Stimulated activated naive CD4-positive, alpha-beta T cell treated with Interleukin-2 at 50 U/mL for 16 hours (primary cell): ENCODE measurements at places on chromosomes 3 and 15.

GRCh38 chr3:67640023-67640660 lies 14.3 kb downstream of the SUCLG2 start:
- DNase-seq: no peak

DNA sequence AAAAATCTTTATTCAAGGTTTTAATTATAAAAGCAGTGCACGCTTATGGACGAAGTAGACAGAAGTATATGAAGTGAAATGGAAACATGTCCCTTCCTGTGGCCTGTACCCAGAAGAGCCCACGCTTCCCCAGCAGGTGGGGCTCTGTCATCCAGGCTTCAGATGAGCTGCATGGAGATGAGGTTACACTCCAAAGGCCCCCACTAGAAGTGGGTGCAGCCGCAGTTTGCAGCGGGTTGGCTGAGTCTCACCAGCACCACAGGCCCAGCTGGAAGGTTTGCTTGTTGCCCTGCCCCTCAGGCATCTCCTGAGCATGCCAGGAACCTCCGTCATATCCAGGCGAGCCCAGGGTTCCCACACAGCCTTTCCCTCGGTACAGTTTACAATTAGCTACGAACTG lies 33.1 kb downstream of the PRR20G start:
- no peak for DNase-seq

- DNase-seq: no peak
Observed at GRCh38 chr3:173615661-173616060, 218.1 kb downstream of the NLGN1 start.

- DNase-seq: no peak
Observed at GRCh38 chr15:79724312-79724711, 172.5 kb downstream of the MTHFS start.

GRCh38 chr3:173945806-173946205 lies 548.3 kb downstream of the NLGN1 start:
- DNase-seq: no peak

- DNase-seq: no peak
Observed at GRCh38 chr3:57960174-57960505, 48.1 kb upstream of the FLNB start.

GRCh38 chr3:59572106-59572505 lies 522.3 kb upstream of the CFAP20DC start:
- no peak for DNase-seq

GRCh38 chr15:61011576-61012336 lies 217.3 kb downstream of the RORA start:
- no peak for DNase-seq

- no peak for DNase-seq
Observed at GRCh38 chr3:124986192-124987143, 51.9 kb upstream of the MUC13 start.

- no peak for DNase-seq
Observed at GRCh38 chr15:39209548-39210211, 371.2 kb upstream of the THBS1 start.

- no peak for DNase-seq
Observed at GRCh38 chr3:31968369-31968926, 12.6 kb downstream of the OSBPL10 start.

DNA sequence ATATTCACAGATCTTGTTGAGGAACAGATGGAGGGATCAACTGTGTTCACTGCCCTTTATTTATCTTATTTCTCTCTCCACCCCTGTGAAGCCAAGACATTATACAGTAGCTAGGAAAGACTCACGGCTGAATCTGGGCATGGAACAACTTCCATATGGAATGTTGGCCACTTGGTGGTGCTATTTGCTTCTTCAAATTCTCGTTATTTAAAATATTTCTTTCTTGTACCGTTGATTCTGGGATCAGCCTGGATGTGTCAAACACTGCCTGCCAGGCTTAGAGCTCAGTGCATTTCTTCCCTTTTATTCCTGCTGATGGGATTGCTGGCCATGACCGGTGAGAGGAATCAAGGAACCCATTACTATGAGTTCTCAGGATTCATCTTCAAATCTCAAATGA lies 17.5 kb upstream of the GASK1A start:
- no peak for DNase-seq
